Activated T-helper 1 cell treated with anti-CD3 and anti-CD28 coated beads, Interleukin-2, amount 50 U/mL, for 16 hours (primary cell): ENCODE measurements at places on chromosomes 2 and 18.

GRCh38 chr2:123958011-123958410, 67.1 kb upstream of the CNTNAP5 start:
- no peak for DNase-seq

DNA sequence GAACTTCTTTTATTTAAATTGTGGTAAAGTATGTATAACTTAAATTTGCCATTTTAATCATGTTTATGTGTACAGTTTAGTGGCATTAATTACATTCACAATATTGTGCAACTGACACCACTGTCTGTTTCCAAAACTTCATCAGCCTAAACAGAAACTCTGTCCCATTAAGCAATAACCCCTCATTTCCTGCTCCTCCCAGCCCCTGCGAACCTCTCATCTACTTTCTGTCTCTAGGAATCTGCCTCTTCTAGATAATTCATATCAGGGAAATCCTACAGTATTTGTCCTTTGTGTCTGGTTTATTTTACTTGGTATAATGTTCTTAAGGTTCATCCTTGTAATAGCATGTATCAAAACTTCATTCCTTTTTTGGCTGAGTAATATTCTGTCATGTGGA, 75.1 kb downstream of the BOLA3 start:
- DNase-seq = no peak

DNA sequence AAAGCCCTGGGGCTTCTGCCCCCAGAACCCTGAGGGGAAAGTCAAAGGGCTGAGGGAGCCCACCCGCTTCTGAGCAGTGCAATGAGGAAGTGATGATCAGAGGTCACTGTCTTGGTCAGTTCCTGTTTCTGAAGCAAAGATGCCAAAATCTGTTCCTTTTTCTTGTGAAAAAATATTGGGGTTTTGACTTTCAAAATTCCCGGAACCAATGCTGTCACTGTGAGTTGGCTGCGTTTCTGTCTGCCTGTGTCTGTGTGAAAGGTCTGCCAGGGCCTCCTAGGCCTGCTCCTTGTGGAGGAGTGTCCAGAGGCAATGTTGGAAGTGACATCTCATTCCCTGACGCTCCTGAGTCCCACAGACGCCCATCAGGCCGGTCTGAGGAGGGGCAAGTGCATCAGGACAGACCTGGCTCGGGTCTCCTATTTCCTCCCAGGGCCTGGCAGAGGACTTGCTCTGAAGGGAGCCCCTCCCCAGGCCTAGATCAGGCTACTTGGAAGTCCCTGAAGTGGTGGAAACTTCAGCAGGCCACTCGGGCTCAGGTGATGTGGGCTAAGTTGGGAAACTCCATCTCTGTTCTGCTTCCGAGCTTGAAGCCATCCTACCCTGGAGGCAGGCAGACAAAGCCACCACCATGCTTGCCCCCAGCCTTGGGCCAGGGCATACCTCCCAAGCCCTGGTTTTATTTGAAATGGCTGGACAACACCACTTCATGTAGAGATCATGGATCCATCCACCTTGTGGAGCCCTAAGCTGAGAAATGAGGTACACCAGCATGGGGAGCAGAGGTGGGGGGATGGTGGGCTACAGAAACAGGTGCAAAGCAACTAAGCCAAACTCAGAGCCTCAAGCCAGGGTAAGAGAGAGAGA, 51.0 kb downstream of the PKDCC start:
- DNase-seq = no peak

GRCh38 chr18:62399276-62399675, 74.2 kb downstream of the TNFRSF11A start:
- DNase-seq = no peak

GRCh38 chr2:220787251-220787650, 784.9 kb downstream of the EPHA4 start:
- no peak for DNase-seq

- no peak for DNase-seq
Measured at GRCh38 chr18:5969355-5969988, 74.2 kb upstream of the TMEM200C start.

- DNase-seq = no peak
Measured at GRCh38 chr2:23269747-23270146, 115.2 kb upstream of the KLHL29 start.

DNA sequence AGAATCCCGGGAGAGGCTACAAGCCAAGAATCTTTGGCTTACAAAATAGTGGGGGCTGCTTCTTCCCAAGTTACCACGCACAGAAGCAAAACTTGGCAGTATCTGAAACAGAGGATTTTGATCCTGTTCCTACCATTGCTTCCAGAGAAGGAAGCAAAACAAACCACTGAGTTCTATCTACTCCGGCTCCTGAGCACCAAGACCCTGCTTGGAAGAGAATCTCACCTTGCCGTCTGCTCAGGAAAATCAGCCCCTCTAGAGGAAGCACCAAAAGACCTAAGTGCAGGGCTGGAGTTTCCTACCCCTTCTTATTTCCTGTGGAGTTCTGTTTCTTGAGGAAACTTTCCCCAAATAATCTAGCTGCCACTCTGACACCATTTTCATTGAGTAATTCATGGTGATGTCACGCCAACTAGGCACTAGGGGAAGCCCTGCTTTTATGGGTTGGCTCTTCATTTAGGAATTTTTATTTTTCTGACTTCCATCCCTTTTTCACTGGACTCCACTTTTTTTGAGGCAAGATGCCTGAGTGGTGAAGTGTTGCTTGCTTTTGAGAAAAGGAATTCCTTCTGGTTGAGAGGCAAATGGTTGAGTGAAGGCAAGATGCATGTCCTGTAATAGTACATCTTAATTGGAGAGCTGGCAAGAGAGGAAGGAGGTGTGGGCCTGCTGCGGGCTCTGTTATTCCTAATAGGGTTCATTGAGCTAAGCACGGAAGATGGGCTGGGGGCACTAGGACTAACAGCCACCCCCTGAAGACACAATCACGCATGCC, 36.8 kb upstream of the EML4 start:
- DNase-seq = no peak

GRCh38 chr2:33238111-33238510, 238.3 kb upstream of the RASGRP3 start:
- DNase-seq = no peak

- DNase-seq = no peak
Measured at GRCh38 chr2:144660518-144661316, 140.8 kb upstream of the ZEB2 start.

DNA sequence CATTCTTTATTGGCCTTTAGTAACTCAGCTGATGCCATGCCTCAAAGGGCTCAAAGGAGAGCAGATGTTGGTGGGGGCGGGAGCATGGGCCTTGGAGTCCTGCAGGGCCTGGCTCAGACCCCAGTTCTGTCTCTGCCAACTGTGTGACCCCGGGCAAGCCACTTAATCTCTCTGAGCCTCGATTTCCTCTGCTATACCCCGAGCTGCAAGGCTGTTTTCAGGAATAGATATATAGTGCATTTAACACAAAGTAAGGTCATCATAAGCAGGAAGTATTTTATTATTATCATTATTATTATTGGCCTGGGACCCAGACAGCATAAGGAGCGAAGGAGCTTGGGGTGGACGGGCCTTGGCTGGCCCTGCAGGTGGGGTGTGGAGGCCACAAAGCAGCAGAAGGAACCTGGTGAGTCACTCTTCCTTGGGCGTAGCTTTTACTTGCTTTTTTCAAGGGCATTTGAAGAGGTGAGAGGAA, 162.7 kb downstream of the INHBB start:
- DNase-seq = no peak

DNA sequence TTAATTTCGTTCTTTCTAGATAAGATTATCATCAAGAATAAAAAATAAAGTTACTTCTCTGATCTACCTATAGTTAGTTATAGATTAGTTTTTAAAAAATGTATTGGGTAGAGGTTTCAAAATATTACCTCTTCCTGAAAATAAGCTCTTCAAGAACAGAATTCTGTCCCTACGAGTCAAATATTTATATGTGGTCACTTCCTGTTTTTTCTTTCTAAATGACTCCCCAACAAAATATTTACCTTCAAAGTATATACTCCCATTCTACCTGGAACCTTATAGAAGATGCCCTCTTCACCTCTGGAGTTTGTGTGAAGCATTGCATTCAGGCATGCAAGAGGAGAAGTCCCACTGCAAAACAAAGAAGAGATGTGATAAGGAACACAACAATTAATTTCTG, 72.3 kb downstream of the ASXL2 start:
- no peak for DNase-seq

DNA sequence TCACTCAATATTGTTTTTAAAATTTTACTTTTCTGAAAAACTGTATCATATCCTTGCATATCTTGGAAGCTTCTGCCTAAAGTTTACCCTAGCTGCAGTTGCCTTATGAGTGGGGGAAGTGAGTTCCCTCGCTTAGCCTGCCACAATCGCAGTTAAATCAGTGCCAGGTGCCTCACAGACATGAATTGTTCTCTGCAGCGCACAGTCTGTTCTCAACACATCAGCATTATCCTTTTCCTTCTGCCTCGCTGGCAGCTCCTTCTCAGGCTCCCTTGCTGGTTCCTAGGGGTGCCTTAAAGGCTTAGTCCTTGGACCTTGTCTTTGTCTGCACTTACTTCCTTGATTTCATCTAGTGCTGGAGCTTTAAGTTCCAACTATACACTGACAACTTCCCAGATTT, 132.8 kb downstream of the TTC27 start:
- DNase-seq = no peak

GRCh38 chr2:28142386-28142785, 250.3 kb upstream of the FOSL2 start:
- no peak for DNase-seq

GRCh38 chr18:3810296-3810695, 360.3 kb downstream of the TGIF1 start:
- no peak for DNase-seq

- DNase-seq = no peak
Measured at GRCh38 chr2:9653485-9654271, 22.9 kb upstream of the YWHAQ start.

- DNase-seq = no peak
Measured at GRCh38 chr2:157821519-157822131, 54.5 kb downstream of the ACVR1 start.

DNA sequence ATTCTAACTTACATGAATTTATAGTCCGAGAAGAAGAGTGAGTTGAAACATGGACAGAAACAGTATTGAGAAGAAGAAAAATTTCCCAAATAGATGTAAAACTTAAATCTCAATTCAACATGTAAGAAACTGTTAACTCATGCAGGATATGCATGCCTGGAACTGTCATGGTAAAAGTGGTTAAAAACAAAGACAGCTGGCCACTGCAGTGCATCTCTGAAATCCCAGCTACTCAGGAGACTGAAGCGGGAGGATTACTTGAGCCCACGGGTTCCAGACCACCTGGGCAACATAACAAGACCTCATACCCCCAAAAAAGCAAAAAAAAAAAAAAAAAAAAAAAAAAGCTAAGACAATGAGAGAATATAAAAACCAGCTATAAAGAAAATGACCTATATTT, 93.0 kb upstream of the TTC27 start:
- no peak for DNase-seq

- no peak for DNase-seq
Measured at GRCh38 chr2:178266445-178266844, 72.1 kb downstream of the OSBPL6 start.

DNA sequence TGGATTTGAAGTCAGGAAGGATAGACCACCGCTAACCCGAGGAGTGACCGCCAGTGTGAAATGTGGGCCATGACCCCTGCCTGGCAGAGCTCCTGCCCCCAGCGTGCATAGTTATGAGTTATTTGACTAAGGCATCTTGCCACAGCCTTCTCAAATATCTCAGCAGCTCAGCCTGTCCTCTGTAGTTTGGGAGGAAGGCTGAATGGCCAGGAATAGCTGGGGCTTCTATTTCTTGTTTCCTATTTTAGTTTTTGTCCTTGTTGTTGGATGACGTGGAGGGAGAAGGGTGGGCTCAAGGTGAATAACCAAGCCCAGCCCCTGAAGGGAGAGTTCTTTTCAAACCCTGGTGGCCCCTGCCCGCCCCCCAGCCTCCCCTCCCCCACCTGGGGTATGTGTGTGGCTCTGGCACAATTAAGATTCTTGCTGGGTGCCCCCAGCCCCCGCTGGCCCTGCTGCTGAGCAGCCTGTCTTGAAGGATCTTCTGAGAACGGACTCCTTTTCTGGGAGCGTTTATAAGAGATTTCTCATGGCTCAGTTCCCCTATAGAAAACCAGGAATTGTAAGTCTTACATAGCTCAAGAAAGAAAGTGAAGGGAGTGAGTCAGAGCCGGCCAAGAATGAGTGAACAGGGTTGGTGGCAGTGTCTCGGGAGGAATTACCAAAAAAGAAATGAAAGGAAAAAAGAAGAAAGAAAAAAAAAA, 157.4 kb downstream of the GLI2 start:
- DNase-seq = no peak

- no peak for DNase-seq
Measured at GRCh38 chr2:205717999-205718398, 35.7 kb downstream of the NRP2 start.

DNA sequence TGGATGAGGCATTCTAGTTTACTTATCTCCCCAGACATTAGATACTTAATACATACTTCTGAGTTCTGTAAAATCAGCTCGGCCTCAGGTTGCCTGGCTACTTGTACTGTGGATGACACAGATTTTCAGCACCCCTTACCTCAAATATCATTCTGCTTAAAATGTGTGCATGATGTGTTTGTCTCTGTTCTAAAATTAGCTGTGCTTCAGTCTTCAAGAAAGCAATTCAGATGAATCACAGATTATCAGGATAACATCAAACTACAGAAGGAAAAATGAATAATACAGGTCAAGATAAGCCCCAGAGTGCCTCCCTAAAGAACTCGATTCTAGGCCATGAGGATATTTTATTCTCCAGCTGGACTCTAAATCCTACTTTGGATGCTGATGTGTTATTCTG, 21.3 kb upstream of the MAPRE2 start:
- no peak for DNase-seq

GRCh38 chr2:231199219-231199618, 788 bp downstream of the ARMC9 start:
- no peak for DNase-seq

GRCh38 chr2:224666951-224667553, 49.1 kb downstream of the CCDC195 start:
- no peak for DNase-seq

- no peak for DNase-seq
Measured at GRCh38 chr2:206989311-206989710, 50.0 kb downstream of the CPO start.

GRCh38 chr2:107001062-107001461, 115.1 kb upstream of the ST6GAL2 start:
- no peak for DNase-seq
